HTR-8/SVneo (cell line): ENCODE measurements at places on chromosomes 5 and 9.

GRCh38 chr9:123036893-123037545, 3.6 kb downstream of the GPR21 start:
- DNase-seq: no peak

- no peak for DNase-seq
Measured at GRCh38 chr5:157598350-157598936, 22.9 kb upstream of the ADAM19 start.

DNA sequence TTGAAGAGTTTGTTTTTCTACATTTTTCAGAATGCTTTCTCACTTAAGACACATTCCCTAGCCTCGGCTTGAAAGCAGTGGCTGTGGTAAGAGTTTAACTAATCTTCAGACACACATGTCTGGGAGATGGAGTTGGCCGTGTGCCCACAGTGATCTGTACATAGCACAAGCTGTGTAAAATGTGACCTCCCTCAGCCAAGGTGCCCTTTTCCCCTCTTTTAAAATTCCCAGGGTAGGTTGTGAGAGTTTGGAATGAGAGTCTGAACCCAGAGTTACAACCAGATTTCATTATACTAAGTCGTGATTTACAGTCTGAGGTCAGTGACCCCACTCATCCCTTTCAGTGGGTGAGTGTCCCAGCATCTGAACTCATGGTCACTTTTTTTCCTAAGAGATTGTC, 230.4 kb downstream of the DOCK8 start:
- DNase-seq: no peak

DNA sequence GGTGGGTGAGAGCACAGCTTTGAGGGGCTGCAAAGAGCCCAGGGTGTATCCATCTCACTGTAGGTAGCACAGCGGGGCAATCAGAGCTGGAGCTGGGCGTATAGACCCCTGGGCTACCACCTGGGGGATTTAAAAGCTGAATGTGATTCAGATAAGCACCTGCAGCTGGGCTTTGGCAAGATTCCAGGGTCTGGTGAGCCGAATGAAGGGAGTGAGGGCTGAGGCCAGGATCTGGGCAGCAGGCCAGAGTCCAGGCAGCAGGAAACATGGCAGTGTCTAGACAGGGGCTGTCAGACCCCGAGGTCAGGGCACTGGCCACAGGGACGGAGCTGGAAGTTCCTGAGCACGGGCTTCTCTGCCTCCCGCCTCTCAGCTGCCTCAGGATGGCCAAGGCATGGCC, 8.7 kb downstream of the ASS1 start:
- peak; percentile 41 for DNase-seq

DNA sequence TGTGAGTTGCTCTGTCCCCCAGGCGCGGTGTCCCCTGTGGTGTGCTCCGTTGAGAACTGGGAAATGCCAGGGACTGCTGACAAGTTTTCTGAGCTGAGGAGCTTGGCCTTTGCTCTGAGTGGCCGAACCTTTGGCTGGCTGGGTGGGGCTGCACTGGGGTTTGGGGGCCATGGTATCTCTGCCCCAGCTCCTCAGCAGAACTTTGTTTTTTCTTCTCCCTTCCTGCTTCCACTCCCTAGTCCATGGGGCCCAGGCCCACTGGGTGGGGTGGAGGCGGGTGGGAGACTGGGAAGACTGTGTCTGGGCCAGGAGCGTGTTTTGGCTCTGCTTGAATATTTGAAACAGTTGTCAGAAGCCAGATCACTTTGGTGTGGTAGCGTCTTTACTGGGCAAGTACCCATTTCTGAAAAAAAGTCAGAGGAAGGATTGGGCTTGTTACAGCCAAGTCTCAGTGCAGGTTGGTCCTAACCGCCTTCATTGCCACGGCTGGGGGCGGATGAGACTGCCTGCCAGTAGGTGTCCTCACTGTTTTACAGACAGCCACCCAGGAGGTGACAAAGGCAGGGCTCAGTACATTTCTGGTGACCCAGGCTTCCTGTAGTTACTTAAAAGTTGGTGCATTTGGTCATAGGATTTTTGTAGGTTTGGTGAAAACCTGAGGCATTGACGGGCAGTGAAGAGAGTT, 92.7 kb downstream of the DAB2IP start:
- peak; percentile 29 for DNase-seq

GRCh38 chr5:39816866-39817265, 392.1 kb upstream of the DAB2 start:
- no peak for DNase-seq

DNA sequence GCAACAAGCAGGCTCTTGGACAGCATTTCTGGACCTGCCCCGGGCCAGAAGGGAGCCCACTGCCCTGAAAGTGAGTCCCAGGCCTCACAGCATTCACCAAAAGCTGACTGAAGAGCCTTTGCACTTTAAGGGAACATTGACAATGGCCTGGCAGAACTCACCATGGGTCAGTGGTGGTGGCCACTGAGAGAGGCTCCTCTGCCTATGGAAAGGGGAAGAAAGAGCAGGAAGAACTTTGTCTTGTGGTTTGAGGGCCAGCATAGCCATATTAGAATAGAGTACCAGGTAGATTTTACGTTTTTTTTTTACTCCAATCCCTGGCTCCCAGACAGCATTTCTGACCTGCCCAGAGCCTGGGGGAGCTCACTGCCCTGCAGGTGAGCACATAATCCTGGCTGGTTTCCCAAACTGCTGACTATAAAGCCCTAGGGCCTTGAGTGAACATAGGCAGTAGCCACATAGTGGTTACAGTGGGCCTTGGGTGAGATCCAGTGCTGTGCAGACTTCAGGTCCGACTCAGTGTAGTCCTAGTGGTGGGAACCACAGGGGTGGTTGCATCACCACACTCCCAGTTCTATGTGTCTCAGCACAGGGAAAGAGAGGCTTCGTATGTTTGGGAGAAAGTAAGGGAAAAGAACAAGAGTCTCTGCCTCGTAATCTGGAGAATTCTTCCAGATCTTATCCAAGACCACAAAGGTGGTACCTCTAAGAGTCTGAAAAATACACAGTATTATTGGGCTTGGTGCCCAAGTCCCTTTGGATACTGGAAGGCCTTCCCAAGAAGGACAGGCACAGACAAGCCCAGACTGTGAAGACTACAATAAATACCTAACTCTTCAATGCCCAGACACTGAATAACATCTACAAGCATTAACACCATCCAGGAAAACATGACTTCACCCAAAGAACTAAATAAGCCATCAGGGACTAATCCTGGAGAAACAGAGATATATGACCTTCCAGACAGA, 89.5 kb downstream of the TSSK1B start:
- no peak for DNase-seq

- no peak for DNase-seq
Measured at GRCh38 chr5:105767267-105767666, 1903.5 kb downstream of the EFNA5 start.

- DNase-seq: no peak
Measured at GRCh38 chr9:124835026-124835557, 18.2 kb upstream of the WDR38 start.

DNA sequence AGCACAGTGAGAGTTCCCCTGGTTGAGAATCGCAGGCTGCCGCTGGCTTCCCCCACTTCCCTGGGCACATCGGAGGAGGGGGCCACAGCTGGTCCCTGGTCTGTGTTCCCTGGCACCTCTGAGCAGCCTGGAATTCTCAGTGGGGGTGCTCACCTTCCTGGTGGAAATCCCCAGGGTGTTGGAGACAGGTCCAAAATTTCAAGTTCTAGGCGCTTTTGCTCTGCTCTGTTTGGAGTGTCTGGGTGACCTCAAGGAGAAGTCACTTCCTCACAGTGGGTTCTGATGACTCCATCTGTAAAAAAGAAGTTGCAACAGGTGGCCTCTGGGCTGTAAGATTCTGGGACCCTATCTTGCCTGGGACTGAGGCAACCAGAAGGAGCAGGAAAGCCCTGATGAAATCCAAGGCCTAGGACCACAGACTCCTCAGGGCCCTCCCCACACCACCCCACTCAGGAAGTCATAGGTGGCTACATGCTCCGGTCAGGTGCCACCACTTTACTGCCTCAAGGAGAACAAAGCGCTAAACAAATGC, at the start of gene TRAF1:
TRAF1 (minus strand) TSS at position 400 of the 532 bp plus-strand sequence. CDS start 721 bp downstream, outside the sequence.
- no peak for DNase-seq

DNA sequence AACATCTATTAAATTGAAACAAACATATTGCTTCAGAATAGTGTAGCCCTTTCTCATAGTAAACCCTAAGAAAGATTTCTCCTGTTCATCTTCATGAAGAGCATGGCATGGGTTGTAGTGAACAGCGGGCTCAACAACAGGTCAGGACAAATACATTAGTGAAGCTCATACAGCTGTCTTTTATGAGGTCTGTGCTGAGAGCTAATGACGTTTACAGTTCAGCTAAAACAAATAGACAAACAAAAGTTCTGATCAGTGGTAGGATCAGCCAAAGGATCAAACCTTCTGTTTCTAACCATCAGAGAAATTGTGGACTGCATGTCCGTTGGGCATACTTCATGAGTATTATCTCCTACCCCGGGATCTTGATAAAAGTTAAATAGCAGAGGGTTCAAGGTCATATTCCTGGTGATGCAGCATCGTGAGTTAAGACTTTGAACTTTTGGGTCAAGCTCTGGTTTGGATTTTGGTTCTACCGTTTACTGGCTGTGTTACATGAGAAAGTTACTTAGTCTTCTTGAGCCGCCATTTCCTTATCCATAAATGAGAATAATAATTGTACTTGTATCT, 37.9 kb downstream of the ACO1 start:
- DNase-seq: no peak

DNA sequence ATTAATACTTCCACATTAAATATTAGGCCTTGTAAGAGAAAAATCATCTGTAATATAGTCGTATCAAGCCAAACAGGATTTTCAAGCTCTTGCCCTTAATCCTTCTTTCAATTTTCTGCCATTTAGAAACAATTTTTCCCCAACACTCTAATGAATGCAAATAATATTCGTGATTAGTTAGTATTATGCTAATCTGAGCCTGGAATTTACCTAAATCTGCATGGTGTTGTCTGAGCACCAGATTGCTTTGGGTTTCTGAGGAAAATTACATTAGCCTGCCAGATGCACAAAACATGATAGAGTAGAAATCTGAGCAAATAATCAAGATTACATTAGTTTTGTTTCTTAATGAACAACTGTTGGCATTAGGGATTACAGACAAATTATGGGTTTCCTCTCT, 176.6 kb downstream of the ZDHHC21 start:
- DNase-seq: no peak

GRCh38 chr9:25724424-25724823, 46.2 kb upstream of the TUSC1 start:
- peak; percentile 21 for DNase-seq

DNA sequence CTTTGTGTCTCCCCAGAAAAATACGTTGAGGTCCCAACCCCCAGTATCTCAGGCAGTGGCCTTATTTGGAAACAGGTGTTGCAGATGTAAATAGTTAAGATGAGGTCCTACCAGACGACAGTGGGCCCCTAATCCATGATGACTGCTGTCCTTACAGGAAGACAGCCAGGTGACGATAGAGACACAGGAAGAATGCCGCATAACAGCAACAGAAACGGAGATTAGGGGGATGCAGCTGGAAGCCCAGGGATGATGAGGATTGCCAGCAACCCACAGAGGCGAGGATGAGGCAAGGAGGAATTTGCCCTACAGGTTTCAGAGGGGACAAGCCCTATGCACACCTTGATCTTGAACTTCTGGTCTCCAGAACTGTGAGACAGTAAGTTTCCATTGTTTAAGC, 46.5 kb downstream of the ROPN1L start:
- DNase-seq: no peak
